Hematopoietic multipotent progenitor cell treated with erythropoietin and hydrocortisone succinate and interleukin-3 and kit ligand, for 6 days (in vitro differentiated cells): ENCODE measurements at places on chromosomes 3 and 15.

- no peak for DNase-seq
Observed at GRCh38 chr3:14262212-14262611, 83.6 kb downstream of the LSM3 start.

DNA sequence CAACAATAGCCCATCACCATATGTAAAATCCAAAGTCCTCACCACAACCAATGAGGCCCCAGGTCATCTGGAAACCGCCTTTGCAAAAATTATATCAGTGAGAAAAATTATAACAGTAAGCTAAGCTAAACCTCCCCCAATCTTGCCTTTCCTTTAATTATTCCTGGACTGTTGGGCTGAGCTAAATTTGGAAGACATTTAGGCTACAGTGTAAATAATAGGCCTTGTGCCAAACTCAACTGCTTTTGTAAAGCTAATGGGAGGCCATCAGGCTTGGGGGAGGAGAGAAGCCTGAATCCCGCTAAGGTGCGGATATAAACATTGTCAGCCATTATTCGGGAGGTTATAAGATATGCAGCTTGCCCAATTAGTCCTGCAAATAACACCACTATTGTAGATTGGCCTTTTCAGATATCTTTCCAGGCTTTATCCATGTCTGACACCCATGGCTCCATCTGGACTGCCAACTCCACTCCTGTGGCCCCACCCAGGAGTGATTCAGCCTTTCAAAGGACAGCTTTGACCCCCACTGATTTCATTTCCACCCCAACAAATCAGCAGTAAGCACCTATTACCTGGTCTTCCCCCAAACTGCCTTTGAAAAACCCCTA lies 53.0 kb upstream of the CA12 start:
- DNase-seq, result peak; percentile 12

GRCh38 chr15:89085289-89085926 lies 2.8 kb upstream of the ABHD2 start:
- peak; percentile 27 for DNase-seq

DNA sequence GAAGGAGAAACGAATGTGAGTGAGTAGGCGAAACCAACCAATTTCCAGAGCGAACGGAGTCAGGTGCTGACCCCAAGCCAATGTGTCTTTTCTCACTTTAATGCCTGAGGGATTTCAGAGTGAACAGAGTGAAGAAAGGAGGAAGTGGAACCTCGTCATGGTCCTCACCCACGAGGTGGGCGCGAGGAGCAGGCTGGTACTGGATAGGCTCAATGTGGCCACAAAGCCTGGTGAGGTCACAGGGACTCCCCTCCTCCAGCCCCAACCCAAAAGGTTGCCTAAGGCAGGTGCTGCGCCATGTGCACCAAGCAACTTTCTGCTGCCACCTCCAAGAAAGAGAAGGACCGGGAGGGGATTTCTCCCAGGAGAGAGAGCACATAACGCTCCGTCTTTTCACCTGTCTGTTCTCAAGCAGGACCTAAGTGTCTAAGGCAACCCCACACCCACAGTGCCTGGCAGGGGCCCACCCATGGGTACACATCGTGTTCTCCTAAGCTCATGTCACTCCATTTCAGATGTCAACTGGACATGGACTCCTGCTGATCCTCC lies 3.8 kb downstream of the NRROS start:
- peak; percentile 81 for DNase-seq

GRCh38 chr3:151387432-151387831 lies 2.9 kb upstream of the P2RY12 start:
- no peak for DNase-seq

GRCh38 chr3:60970850-60971249 lies 280.4 kb downstream of the FHIT start:
- no peak for DNase-seq

DNA sequence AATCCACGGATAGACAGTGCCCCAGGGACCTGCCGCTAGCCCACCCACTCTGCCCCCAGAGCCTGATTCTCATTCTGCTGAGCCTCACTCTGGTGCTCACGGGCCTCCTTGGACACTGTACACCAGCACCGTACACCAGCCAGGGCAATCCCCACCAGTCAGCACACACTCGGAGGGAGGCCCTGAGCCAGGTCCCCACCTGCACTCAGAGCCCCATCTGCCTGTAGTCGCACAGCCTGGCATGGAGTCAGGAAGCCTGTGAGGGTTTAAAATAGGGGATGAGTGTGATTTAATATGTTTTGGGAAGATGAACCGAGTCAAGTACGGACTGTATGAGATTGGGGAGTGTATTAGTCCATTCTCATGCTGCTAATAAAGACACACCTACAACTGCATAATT lies 223.0 kb downstream of the SLCO3A1 start:
- DNase-seq, result no peak

- no peak for DNase-seq
Observed at GRCh38 chr3:124097362-124098131, 105.6 kb upstream of the ROPN1 start.

DNA sequence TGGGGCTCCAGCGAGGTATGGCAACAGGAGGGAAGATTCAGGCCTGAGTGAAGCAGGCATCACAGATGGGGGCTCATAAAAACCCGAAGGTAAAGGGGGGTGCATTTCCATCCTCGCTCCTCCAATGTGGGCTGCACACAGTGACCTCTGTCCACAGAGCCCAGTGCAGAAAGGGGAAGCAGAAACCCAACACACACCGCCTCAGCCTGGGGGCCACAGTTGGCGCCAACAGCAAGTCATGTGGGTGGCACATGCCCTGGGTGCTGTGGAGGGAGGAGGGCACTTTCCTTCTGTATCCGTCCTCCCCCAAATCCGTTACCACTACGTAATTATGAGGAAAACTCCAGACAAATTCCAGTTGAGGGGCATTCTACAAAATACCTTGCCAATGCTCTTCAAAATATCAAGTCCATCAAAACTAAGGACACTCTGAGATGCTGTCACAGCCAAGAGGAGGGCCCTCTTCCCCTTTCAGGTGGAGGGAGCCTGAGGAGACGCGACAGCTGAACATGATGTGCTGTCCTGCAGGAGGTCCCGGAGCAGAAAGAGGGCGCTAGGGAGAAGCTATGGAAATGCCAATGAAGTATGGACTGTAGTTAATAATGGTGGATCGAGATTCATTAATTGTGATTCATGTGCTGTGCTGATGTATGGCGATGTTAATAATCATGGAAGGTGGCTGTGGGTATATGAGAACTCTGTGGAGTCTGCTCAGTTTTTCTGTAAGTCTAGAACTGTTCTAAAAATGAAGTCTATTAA lies 16.4 kb downstream of the APBA2 start:
- DNase-seq, result peak; percentile 62
